ENCODE measurements at places on chromosomes 3 and 15.
A peak's percentile ranks its signal among the peaks of the same experiment; 100 is the strongest.

DNA sequence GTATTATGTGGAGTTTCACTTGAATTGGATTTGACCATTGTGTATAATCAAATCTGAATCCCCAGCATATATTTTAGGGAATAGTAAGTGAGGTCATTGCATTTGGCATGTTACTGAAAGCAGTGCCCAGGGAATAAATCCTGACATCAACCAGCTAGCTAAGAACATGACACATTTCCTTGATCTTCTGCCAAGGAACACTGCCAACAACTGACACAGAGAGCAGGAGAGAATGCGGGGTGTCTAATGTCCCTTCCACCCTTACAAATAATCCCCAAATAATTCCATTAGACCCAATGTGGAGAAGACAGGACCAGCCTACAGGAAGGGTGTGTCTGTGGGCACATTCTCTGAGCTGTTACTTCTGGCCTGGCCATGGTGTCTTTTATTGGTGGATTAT lies 30.6 kb upstream of the UBE3A start:
- no peak for DNase-seq

- DNase-seq: no peak
Measured at GRCh38 chr3:184553385-184553784, 8.2 kb upstream of the EPHB3 start.

DNA sequence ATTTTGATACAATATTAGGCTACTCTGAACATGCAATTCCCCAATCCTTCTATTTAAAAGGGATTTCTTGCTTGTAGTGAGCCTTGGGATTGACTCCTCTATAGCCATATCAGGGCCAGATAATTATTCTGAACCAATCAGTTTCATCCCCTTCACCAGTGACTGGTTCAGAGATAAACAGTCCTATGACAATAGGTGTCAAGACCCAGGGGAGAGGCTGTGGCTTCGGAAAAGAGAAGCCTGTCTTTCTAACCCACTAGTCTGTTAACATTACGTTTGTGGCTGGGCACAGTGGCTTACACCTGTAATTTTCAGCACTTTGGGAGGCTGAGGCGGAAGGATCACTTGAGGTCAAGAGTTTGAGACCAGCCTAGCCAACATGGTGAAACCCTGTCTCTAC lies 6.2 kb upstream of the ISLR2 start:
- no peak for DNase-seq

- DNase-seq: no peak
Measured at GRCh38 chr15:57472861-57473260, 96.6 kb downstream of the CGNL1 start.

- no peak for DNase-seq
Measured at GRCh38 chr3:144744473-144744872, 772.9 kb downstream of the DIPK2A start.

DNA sequence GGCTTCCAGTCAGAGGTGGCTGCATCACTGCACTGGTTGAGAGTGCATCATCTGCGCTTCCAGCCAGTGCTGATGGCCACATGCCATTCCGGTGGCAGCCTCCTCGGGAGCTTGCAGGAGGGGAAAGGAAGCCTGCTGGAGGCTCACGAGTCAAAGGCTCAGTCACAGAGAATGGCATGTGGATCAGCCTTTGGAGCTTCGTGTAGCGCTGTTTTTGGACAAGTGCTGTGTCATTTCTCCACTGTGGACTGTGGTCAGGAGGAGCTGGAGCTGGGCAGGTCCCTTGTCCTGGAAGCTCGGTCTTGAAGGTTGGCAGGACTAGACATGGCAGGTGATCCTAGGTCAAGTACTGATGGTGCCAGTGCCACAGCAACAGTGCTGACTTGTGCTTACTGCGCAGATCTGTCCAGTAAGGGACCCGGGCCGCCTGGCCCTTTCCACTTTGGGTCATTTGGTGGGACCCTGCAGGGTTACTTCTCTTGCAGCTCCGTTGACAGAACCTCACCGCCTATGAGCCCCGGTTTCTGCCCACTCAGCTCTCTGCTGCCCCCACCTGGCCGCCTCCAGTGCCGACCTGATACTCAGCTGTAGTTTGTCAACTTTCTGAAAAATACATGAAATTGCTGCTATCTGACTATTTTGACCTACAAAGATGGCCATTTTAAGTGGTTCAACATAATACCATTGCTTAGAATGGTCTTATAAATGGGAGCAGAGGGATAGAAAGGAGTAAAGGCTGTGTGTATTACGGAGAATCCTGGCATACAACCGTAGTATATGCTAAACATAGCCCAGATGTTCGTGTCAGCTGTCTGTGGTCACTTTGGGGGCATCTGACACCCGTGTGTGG lies 27.6 kb upstream of the TRPM1 start:
- peak; percentile 61 for DNase-seq

DNA sequence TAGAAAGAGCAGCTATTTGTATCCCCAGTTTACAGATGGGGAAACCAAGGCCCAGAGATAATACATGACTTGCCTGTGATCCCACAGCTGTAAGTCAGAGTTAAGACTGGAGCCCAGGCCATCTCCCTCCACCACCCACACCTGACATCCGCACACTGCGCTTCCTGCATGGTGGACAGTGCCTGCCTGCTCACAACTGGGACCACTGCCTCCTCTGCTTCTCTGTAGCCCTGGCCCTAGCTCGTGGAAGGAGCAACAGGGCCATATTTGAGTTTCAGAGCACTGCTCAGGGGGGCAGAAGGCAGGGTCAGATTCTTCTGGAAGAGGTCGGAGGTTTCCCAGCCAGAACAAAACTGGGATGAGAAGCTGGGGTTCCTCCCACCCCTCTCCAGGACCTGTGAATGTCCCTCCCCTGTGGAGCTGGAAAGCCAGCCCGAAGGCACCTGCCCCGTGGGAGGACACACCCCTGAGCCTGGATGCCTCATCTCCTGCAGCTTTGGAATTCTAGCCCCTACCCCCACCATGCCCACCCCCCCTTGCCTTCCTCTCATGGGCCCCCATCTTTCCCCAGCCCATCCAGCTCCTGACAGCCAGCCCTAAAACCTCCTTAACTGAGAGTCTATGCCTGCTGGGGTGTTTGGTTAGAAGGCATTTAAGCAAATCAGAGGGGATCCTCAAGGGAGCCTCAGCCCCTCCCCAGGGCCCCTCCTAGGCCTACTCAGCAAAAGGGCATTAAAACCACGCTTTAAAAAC lies 100.1 kb downstream of the TPRA1 start:
- DNase-seq: no peak

DNA sequence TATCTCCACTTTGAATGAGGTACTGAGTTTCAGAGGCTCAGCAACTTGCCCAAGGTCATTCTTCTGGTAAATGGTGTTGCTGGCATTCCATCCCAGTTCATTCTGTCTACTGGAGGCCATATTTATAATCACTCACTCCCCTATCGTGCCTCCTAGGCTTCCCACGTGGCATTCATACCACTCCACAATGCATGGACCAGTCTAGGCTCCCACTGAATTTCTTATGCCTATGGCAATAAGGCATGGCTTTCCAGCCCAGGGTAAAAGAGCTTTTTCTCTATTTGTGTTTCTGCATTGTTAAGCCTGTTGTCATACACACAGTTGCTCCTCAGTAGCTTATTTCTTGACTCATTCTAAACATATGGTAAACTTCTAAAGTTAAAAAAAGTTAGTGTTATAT lies 19.9 kb downstream of the BBX start:
- DNase-seq: no peak

GRCh38 chr15:58224068-58224467 lies 85.9 kb downstream of the AQP9 start:
- DNase-seq: no peak

DNA sequence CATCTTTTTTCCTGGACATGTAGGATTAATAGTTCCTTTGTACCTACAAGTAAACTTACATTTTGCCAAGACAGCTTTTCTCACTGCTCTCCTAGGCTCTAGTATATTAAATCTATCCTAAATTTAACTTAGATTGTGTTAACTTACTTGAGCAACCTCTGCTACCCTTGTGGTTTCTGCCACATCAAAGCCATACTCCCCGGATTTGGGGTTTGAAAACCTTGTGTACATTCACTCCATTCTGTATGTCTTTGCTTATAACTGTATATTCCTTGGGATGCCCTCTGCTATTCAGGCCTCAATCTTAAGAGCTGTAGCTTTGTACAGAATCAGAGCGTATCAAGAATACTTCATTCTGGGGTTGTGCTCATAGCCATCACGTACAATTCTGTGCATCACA lies 60.4 kb downstream of the ARIH1 start:
- no peak for DNase-seq

- DNase-seq: no peak
Measured at GRCh38 chr3:194300382-194300758, 50.8 kb downstream of the CPN2 start.

DNA sequence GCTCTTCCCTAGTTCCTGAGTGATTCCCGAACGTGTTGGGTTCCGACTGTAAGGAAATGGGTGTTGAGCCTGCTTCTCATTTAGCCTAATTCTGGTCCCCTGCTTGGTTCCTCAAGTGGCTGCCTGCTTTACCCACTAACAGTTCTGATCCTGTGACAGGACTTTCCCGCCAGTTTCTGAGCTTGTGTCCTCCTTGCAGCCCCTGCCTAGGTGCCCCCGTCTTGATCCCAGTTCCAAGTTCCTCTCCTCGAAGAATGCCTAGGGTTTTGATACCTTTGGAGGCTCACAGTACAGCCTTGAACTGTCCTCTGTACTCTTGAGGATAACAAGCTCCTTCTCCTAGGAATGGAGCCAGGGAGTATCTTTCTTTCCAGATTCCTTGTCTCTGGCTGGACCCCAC lies 12.0 kb upstream of the RASGRF1 start:
- DNase-seq: no peak

GRCh38 chr3:22371036-22371435 lies 620.0 kb upstream of the ZNF385D start:
- no peak for DNase-seq

DNA sequence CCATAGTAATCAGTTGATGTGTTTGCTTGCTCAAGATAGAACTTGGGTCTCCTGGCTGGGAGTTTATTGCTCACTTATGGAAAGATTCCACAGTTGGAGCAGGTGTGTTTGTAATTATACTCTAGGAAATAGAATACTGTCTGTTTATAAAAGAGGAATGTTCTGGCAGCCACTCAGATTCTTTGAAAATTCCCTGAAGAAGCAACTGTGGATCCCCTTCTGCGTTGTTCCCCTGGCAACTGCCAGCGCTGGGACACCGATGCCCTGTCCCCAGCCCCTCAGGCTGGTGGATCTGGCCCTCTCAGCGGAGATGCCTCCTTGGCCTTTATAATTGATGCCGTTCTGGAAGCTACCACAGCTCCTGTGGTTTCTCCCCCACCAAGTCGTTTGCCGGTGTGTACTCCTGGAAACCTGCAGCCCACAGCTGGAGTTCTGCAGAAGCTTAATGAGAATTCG lies 225.9 kb downstream of the ITPR1 start:
- DNase-seq: no peak

DNA sequence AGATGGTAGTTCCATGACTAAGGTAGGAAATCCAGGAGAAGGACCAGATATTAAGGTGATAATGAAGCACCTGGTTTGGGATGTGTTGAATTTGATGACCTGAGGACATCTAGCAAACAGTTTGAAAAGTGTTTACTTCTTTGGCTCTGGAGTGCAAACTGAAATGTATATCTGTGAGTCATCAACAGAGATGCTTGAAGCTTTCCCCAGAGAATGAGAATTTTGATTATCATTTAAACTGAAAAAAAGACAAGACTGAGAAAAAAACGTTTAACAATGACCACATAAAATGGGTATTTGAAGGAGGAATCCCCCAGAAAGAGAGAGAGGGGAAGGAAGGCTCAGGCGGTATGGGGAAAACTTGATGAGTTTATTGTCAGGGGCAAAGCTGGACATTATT lies 20.7 kb upstream of the GSK3B start:
- DNase-seq: no peak

DNA sequence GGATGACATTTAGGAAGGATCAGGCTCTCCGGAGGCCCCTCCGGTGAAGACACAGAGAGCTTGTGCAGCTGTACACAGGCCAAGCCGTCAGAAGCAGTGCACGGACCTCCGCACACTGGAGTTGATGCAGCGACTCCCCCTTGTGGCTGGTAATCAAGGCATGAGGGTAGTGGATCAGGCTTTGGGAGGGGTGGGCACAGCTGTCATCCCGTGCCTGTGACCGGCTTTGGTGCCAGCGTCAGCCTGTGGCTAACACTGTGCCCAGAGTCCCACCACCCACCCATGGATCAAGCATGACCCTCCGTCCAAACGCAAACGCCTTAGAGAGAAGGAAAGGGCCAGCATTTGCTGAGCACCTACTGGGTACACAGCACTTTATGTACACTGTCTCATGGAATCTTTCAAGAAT lies 8.2 kb upstream of the GRIP2 start:
- no peak for DNase-seq

DNA sequence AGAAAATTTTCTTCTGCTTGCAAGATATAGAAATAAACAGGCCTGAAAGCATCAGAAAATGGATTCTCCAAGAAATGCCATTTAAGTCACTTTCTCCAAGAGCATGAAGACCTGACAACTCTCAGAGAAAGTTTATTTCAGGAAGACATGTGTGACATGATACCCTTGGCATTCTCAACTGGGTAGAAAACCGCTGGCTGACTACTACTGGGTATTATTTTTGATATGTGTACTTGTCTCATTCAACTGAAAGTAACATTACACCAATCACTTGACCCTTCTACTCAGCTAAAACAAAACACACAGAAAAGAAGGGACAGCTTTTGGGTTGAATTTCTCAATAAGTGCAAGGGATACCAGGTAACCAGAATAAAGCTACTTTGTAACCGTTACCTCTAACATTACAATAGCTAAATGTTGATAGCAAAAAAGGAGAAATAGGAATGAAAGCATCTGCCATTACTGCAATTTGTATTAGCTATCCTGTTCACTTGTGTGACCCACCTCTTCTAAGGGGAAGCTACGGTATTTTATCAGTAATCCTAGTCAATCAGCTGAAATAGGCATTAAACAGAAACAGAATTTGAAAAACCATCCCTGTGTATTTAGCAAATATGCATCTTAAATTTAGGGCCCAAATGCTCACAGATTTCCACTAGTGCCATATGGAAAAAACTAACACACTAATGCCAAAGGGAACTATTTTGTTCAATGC lies 7.3 kb downstream of the TRA2B start:
- DNase-seq: no peak

- DNase-seq: no peak
Measured at GRCh38 chr15:50137330-50137761, 18.3 kb upstream of the ATP8B4 start.

- DNase-seq: no peak
Measured at GRCh38 chr15:89426500-89426899, 69.9 kb downstream of the RHCG start.

- DNase-seq: no peak
Measured at GRCh38 chr3:140727886-140728285, 50.0 kb downstream of the TRIM42 start.

- DNase-seq: no peak
Measured at GRCh38 chr15:56098195-56098863, 104.9 kb upstream of the NEDD4 start.

GRCh38 chr3:66555214-66555844 lies 54.5 kb upstream of the LRIG1 start:
- no peak for DNase-seq

GRCh38 chr15:43511012-43511885 lies 6.2 kb upstream of the MAP1A start:
- no peak for DNase-seq

- no peak for DNase-seq
Measured at GRCh38 chr3:161637559-161637958, 141.0 kb downstream of the OTOL1 start.

Measured in stimulated activated CD8-positive, alpha-beta memory T cell treated with anti-CD3 and anti-CD28 coated beads, Interleukin-4, amount 100 ng/mL, for 4 hours (primary cell).